ENCODE measurements at places on chromosomes 3 and 15.
A peak's percentile ranks its signal among the peaks of the same experiment; 100 is the strongest.

DNA sequence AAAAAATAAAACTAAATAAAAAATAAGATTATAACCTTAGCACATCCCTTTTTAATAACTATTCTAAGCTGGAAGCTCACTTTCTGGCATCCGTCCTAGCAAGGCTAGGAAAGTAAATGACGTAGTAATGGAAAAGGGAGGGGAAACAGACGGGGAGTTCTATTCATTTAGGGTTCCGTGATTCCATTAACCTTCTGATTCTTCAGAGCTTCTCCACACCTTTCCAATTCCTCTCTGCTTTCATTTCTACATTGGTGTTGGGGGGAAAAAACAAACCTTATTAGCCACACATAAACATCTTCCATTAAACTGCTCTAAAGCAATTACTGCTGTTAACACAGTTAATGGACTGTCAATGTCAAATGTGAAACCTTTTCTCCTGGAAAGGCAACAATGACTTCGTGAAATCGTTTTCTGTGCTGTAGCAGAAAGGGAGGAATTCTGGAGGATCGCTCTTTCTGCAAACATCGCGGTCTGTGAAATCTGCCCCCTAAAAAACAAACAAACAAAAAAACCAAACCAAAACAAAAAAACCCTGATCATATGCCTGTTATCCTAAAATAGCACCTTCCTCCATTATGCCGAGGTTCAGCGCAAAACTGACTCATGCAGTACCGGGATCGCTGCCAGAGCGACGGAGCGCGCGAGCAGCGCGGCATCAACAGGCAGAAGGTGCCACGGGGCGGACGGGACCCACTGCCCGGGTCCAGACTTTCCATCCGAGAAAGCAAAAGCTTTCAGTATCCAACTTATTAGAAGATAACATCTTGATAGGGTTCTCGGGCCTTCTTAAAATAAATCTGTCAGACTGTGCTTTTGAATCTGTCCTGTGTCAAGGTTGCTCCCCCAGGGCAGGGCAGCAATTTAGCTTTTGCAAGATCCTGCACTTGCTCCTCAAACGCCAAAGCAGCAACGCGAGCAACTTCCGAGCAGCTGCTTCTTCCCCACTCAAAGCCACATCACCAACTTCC lies 156.2 kb downstream of the FGF12 start:
- DNase-seq: peak; percentile 34

- DNase-seq: no peak
Measured at GRCh38 chr3:181103605-181104004, 114.1 kb upstream of the DNAJC19 start.

GRCh38 chr15:60152386-60152785 lies 148.3 kb downstream of the FOXB1 start:
- no peak for DNase-seq

- no peak for DNase-seq
Measured at GRCh38 chr3:50166620-50167019, 11.5 kb downstream of the SEMA3F start.

DNA sequence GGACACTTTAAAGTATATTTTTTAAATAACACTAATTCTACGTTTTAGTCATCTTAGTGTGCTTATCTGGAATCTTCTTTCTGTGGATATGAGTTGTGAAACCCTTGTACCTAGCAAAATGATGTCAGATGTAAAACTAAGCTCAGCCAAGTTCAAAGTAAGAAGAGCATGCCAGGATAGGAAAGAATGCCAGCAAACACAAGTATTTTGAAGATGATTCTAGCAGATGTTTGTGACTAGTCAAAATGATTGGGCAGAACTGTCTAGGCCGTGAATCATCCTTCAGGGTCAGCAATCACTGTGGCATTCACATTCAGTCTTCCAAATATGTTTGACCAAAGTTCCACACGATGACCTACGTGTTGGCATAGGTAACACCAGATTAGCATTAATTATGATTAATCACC lies 5.4 kb upstream of the PLOD2 start:
- DNase-seq: no peak

DNA sequence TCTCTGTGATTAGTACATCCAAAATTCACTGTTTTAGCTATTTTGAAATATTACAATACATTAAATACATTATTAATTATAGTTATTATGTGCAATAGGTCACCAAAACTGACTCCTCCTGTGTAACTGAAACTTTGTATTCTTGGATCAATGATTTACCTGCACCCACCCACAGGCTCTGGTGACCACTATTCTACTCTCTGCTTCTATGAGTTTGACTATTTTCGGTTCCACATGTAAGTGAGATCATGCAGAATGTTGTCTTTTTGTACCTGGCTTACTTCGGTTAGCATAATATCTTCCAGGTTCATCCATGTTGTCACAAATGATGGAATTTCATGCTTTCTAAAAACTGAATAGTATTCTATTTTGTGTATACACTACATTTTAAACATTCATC lies 43.8 kb downstream of the SLC2A2 start:
- DNase-seq: no peak

GRCh38 chr3:57637391-57637790 lies 40.2 kb upstream of the ARF4 start:
- DNase-seq: no peak

DNA sequence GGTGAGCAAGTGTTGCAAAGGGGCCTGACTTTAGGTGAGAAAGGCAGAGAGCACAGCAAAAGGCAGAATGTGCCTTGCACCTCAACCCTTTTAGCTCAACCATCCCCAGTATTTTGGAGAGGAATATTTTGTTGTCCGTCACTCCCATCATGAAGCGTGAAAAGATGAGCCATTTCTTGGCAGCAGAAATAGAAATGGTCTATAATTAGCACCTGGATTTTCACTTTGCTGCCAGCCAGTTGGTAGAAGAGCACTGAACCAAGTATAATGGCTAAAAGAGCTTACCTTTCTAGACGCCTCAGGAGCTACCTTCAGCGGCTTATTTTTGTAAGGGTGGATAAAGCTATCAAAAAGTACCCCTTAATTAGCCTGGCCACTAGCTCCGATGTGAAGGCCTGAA lies 406.7 kb downstream of the OCA2 start:
- no peak for DNase-seq

Measured in nucleus accumbens (tissue), 56 donors.